ENCODE measurements at places on chromosomes 1 and 21.

GRCh38 chr1:9503001-9503675 is 36.1 kb upstream of the SLC25A33 start:
- DNase-seq: no peak

GRCh38 chr1:45393718-45394302 is 53.6 kb upstream of the MUTYH start:
- no peak for DNase-seq

- no peak for DNase-seq
Observed at GRCh38 chr21:33289199-33289819, 23.1 kb downstream of the IL10RB start.

DNA sequence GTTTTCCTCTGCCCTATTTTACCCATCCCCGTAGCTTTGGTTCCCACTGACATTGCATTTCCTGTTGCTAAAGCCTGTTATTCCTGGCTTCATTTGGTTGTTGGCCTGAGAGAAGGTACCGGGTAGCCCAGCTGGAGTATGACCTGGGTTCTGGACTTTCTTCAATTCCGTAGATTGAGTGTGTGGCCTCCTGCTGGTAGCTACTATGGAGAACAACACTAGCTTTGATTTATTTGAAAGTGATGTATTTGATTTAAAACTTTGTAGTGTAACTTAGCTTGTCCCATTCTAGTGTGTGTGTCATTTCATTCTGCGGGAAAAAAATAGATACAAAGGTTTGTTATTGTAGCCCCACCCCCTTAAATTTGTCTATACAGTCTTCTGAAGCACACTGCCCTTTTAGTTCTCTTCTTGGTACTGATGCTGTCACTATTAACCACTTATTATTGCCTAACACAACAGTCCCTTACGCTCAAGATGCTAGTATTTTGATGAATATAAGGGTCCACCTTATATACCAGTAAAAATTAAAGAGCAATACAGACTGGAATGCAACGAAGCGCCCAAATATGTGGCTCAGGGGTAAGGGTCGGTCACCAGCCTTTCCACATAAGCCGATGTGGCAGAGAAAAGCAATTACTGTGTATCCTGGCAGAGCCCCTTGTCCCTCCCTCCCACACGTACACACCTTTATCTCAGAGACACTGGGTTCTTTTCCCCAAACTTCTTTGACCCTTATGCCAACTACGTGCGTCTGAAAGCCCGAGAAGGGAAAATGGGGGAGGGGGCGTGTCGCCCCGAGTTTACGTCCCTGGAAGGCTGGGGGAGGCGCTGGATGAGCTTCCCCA is 643 bp upstream of the MOV10 start:
- no peak for DNase-seq

- no peak for DNase-seq
Observed at GRCh38 chr1:154659823-154660592, 52.0 kb upstream of the ADAR start.

DNA sequence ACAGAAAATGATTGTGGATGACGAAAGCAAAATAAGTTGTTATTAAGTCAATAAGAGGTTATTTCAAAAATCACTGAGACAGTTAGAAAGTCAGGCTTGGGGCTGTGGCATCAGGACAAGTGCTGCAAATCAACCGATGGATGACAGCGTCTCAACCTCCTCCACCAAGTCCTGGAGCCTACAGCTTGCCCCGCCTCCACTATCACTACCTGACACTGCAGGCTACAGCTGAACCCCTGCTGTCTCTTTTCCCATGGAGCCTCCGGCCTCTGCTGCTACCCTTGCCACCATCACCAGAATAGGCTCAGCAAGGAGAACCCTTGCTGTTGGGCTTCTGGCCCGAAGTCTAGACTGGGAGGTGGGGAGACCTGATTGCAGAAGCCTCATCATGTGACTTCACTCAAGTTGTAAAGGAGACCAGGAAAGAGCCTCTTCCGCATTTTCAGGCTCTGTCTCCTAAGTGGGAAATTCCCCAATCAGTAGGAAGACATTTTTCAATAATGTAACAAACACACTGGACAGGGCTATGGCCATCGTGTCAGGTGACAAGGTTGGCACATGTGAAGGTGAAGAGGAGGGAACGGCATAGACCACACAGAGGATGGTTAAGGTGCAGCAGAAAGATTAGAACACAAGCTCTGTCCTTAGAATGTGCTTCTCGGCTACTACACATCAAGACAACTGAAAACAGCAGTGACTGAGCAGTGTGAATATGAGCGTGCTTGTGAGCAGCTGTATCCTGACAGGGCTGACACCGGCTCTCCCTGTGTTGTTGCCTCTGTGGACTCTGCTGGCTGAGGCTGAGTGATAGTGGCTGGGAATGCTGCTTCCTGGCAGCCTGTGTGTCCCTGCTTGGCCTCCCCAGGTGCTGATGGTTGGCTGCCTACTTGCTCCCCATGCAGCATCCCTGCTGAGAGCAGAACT is 660.7 kb downstream of the PTPRU start:
- no peak for DNase-seq

- no peak for DNase-seq
Observed at GRCh38 chr1:223771814-223772770, 59.8 kb downstream of the CAPN2 start.

GRCh38 chr1:191327868-191328267 is 830.4 kb upstream of the RGS18 start:
- no peak for DNase-seq

- DNase-seq: no peak
Observed at GRCh38 chr1:231233735-231234417, 7.1 kb upstream of the GNPAT start.

DNA sequence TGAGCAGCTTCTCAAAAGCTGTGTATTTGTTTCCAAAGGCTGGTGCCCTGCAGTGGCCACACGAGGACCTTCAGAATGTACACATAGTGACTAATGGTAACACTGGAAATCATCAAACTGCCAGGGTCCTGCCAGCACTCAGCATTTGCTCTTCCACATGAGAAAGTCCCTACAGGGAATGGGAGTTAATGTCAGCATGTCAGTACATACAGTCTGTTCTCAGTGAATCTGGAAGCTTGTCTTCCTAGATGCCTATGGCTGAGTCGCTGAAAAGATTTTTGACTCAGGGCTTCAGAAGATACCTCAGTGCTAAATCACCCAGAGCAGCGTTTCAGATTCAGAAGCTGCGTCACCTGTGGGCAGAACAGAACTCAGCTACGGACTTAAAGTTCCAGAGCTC is 108.2 kb downstream of the CDC7 start:
- no peak for DNase-seq

- DNase-seq: no peak
Observed at GRCh38 chr1:204651843-204652421, 33.6 kb downstream of the LRRN2 start.

DNA sequence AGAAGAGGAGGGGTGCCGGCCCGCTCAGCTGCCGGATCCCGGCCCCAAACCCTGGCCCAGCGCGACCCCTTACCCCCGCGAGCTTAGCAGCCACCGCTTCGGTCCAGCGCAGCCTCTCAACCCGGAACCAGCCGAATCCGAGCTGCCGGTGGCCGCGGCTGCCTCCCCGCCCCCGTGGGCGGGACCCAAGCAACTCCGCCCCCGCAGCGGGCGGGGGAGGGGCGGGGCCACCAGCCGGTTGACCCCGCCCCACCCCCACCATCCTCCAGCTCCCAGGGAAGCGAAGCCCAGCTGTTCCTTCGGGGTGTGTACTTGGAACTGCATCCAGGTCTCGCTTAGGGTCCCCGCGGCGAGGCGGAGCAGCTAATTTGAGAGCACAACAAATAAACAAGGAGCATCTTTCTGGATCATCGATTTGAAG is at the start of gene TRIM62:
Gene TRIM62, minus strand, starts transcription at position 123 of the 421 bp plus-strand sequence. CDS start 611 bp downstream, outside the sequence.
- peak; percentile 63 for DNase-seq

- DNase-seq: no peak
Observed at GRCh38 chr1:219430419-219430818, 182.5 kb downstream of the ZC3H11B start.

DNA sequence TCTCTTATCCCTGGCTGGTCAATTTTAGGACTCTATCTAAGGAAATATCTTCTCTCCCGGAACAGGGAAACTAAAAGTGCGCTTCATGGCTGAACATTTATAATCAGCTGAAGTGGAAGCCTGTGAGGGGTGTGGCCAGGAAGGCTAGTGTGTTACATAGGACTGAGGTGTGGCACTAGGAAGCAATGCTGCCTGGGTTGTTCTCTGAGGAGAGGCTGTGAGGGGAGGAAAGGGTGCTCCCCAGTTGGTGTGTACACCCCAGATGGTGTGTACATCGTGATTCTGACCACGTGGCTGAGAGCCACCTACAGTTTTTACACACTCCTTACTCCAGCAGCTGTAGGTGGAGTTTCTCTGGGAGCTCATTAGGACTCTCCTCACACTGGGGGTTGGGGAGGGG is 16.3 kb downstream of the NTPCR start:
- no peak for DNase-seq

GRCh38 chr1:166167572-166167925 is 748 bp upstream of the FAM78B start:
- DNase-seq: no peak

DNA sequence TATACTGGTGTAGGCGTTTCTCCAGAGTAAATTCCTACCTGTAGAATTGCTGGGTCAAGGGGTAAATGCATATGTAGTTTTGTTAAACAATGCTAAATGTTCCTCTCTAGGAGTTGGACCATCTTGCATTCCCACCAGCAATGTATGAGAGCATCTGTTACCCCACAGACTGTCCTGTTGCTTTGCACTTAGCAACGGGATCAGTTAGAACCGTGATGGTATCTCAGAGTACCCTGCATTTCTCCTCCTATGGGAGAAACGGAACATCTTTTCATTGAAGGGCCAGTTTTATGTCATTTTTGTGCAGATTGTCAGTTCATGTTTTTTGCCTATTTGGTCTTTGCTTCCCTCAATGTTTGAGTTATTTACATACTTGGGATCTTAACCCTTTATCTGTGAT is 18.0 kb upstream of the RIPPLY3 start:
- DNase-seq: no peak

GRCh38 chr1:217495249-217495648 is 135.6 kb downstream of the GPATCH2 start:
- no peak for DNase-seq

GRCh38 chr1:229114850-229115365 is 156.0 kb upstream of the RAB4A start:
- DNase-seq: no peak

DNA sequence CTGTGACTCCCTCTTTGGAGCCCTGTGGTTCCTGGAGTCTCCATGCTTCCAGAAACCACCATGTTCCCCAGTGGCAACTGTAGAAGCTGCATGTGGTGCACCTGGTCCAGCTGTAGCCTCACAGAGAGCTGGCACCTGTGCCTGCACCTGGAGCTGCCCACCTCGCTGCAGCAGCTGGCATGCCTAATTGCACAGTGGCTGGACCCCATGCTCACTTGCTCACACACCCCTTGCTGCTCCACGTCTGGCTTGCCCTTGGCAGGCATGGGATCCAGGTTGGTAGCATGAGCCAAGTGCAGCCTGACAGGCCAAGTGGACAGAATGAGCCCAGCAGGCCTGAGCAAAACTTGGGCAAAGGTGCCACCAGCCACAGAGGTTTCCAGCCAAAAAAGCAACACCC is 680.1 kb downstream of the MATN1 start:
- no peak for DNase-seq

GRCh38 chr21:31338908-31339368 is 5.1 kb downstream of the TIAM1 start:
- no peak for DNase-seq

DNA sequence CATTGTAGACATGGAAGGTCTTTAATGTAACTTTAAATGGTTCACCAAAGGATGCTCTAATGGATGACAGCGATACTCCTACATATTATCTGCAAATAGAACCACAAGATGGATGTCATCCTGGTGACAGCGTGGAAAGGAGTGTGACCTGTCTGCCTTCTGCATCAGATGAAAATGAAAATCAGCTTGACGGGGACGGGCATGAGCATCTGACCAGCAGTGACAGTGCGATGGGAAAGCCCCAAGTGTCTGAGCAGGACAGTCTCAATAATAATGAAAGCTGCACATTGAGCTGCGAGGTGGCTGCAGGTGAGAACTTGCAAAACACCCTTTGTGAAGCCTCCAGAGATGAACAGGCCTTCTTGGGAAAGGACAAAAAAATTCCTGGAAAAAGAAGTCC is 25.2 kb downstream of the CNST start:
- DNase-seq: no peak

GRCh38 chr1:167541003-167541402 is 12.6 kb downstream of the CREG1 start:
- no peak for DNase-seq

DNA sequence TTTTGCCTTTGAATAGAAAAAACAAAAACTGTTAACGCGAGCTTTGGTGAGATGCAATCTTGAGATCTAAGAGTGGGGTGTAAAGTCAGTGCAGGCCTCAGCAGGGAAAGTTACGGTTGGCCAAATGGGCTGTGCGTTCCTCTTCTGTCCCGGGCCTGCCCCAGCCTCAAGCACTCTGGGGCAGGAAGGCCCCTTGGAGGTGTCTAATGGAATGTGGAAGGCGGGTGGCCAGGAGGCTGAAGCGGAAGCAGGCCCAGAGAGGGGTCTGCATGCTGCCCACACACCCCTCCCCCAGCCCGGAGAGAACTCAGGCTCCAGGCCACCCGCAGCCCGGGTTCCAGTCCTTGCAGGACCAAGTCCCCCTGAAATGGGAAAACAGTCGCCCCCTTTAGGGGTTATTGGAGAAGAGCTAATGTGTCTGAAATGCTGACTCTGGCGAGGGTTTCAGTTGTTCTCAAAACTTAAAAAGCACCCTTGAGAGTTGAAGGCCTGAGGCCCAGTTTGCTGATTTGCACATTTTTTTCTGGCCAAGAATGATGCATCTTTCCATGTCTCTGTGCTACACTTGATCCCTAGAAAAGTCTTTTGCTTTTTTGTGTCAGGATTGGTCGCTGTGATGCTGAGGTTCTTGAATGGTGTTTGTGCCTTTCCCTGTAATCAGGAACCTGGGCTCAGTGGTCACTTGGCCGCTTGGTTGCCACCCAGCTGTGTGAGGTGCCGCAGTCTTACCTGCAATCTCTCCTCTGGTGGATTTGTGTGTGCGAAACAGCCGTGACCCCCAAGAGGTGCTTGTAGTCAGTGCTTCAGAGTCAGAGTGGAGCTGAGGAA is 2.0 kb downstream of the COL18A1 start:
- no peak for DNase-seq

- no peak for DNase-seq
Observed at GRCh38 chr1:41833519-41834000, 85.2 kb downstream of the HIVEP3 start.

DNA sequence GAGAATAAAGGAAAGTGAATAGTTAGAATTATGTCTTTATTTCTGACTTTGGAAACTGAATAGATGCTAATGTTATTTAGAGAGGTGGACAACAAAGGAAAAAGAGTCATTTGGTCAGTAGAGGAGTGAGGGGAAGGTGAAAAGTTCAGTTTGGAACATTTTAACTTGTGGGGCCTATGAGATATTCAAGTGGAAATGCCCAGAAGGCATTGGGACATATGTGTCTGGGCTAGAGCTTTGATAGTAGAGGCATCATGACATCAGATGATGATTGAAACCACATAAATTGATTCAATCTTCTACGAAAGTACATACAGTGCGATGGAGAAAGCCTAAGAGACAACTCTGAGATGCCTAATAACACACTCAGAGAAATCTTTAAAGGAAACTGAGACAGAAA is 151.7 kb upstream of the COL11A1 start:
- no peak for DNase-seq

- no peak for DNase-seq
Observed at GRCh38 chr1:91600431-91601337, 100.0 kb downstream of the CDC7 start.

Data from activated CD8-positive, alpha-beta memory T cell treated with anti-CD3 and anti-CD28 coated beads for 4 hours (primary cell).